Cardiac fibroblast (primary cell): ENCODE measurements at places on chromosomes 4 and X.

DNA sequence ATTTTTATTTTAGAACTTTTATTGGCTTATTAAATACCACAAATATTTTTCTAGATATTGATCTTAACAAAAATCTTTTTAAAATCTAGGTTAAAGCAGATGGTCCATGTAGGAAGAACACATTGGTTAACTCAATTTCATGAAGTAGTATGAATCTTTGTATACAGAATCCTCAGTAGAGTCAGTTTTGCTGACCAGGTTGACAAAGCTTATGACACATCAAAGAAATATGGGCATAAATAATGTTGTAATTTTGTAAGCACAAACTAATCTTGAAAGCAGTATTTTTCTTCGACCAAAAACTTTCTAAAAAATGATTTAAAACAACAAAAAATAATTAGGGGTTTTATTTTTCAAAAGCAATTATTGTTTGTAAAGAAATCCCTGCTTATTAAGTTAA is 479.3 kb upstream of the PCDH10 start:
- no peak for DNase-seq

GRCh38 chr4:98493296-98493695 is 165.1 kb downstream of the TSPAN5 start:
- DNase-seq: no peak

DNA sequence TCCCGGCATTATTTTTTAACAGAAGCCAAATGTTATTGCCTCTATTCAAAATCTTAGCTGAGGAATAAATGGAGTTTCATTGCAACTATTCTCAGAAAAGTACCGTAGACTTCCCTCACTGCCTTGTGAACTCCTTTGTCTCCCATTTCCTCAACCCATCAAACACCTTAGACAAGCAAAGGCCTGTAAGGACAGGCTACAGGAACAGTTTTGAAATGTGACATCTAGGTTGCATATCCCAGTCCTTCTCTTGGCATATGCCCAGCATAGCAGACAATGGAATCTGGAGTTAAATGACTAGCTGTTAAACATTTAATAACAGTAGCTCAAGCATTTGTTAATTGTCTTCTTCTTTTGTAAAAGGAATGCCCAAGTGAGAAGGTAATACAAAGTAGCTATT is 1371.7 kb downstream of the STIM2 start:
- DNase-seq: no peak

- DNase-seq: no peak
These were observed 67.0 kb downstream of the TRMT44 start for GRCh38 chr4:8507624-8508023.

DNA sequence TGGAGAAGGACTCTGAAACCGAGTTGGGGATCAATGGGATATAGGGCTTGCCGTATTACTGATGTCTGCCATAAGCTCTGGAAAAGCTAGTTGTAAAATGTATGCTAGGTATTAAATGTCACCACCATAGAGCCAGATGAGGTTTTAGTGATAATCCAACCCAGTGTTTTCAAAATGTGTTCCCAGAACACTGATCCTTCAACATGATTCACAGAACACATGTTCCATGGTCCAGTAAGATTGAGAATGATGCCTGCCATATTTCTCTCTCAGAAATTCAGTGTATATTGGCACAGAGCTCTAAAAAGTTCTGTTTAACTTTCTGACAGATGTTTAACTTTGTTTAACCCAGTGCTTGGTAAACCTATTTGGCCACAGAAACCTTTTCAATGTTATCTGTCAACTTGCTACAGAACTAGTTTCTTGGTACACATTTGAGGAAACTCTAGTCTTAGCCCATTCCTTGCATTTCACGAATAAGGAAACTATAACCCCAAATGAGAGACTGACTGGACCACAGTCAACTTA is 160.2 kb downstream of the PALLD start:
- no peak for DNase-seq

DNA sequence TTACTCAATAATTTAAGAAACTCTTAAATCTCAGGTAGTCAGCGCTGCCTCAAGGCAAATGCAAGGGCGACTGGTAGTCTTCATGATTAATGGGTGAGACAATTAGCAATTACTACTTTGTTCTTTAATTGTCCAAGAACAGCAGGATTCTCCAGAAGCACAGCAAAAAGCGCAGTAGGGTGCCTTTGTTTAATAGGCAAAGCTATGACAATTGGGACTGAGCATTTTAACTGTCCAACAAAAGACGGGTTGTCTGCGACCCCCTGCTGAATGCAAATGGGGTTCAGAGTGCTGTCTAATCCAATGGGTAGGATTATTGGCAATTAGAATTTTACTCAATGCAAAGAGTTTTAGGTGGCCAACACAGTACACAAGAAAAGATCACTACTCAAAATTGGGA is 286.1 kb downstream of the CHIC1 start:
- no peak for DNase-seq

DNA sequence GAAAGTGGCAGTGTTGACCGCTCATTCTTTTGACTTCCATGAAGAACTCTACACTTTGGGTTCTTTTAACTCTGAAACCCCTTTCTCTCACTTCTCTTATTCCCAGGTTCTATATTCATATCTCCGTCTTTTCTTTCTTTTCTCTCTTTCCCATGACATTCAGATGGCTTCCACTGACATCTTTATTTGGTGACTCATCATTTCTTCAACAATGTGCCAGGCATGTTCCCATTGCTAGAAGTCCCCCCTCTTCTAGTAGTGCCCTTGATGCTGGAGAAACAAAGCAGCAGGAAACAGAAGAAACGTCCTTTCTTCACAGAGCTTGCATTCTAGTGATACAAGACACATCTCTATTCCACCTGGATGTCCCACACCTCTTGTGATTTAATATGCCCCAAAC is 33.3 kb downstream of the PKD2 start:
- no peak for DNase-seq

DNA sequence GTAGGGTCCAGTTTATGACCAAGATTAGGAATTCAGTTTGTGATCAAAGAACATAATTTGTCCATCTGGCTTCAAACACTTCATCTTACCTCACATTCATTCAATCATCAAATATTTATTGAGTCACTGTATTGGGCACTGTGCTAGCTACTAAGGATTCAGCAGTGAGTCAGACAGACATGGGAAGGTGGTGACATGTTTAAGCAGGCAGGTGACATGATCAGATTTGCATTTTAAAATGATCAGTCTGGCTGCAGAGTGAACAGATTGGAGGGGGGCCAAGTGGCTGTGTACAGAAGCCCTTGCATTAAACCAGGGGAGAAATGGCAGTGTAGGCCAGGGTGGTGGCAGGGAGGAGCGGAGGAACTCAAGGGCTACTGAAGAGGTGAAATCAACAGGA is 25.1 kb upstream of the APLN start:
- DNase-seq: no peak

DNA sequence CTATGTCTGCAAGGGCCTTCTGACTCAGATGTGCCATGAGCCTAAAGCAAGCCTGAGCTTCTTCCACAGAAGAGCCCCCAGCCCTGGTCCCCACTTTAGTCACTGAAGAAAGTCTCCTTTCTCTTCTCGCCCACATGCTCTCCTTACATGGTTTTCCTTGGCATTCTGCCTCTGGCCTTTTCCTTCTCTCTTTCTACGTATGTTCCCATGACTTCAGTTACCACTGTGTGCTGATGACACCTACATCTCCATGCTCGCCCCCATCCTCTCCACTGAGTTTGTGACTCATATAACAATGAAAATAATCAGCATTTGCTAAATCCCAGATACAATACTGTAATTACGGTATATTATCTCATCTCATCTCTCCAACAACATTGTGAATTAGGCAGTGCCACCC is 149.3 kb downstream of the AMMECR1 start:
- DNase-seq: peak; percentile 58

- DNase-seq: peak; percentile 60
These were observed 212.4 kb upstream of the TTC29 start for GRCh38 chr4:147157860-147158701.

DNA sequence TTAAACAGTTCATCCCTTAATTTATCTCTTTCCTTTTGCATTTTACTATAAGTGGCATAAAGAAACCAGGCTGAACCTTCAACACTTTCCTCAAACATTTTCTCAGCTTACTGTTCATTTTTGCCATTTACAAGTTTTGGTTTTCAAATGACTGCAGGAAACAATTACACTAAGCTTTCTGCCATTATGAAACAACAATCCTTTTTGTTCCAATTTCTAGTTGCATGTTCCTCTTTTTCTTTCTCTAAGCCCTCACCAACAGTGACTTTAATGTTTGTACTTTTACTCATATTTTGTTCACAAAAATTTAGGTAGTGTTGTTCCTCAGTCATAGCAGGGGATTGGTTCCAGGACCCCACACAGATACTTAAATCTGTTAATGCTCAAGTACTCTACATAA is 1526.1 kb downstream of the STIM2 start:
- no peak for DNase-seq

- DNase-seq: no peak
These were observed 727.6 kb upstream of the MAGEB2 start for GRCh38 chrX:29487714-29488113.

GRCh38 chr4:129545599-129546278 is 449.8 kb downstream of the C4orf33 start:
- DNase-seq: peak; percentile 91

DNA sequence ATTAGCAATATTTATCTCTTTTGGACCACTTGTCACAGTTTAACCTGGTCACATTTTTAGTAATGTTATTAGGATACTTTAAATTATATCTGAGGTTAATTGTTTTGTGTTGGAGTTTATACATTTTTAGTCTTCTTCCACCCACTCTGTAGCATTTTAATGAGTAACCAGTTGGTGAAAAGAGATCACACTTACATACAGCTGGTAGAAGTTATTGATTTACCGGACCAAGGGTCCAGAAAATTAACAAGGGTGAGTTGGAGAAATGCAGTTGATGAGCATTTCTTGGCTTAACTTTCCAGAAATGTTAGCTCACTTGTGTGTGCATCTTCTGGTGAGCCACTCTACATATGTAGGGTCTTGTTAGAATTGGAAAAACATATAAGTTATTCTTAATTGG is 219.6 kb downstream of the GRXCR1 start:
- no peak for DNase-seq

GRCh38 chr4:55634417-55635128 is 1.5 kb downstream of the NMU start:
- no peak for DNase-seq

DNA sequence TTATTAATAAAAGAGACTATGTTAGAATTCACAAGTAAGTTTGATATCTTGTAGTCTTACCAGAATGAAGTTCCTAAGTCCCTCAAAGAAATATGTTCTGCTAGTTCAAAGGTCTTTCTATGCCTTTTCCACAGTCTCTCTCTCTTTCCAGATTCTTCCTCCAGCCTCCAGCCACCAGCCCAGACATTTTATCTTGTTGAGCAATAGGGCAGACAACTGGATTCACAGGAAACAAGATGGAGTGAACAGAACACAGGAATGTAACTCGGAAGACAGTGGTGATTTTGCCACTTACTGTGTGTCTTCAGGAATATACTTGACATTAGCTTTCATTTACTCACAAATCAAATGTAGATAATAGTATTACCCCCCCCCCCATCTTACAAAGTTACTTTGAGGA is 17.1 kb upstream of the CPEB2 start:
- peak; percentile 21 for DNase-seq

DNA sequence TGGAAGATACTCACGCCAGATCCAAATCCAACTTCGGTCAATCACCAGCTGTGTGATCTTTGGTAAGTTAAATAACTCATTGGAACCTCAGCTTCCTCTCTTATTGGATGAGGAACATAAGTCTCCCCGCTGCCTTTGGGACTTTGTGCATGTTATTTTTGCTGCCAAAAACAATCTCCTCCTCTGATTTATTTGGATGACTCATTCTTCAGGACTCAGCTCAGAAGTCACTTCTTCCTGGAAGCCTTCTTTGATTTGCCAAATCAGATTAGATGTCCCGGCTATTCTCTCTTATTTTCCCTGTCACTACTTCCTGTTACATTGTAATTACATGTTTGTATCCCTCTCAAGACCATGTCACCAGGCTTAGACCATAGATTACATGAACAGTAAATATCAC is 138.0 kb upstream of the BOD1L1 start:
- DNase-seq: peak; percentile 26

DNA sequence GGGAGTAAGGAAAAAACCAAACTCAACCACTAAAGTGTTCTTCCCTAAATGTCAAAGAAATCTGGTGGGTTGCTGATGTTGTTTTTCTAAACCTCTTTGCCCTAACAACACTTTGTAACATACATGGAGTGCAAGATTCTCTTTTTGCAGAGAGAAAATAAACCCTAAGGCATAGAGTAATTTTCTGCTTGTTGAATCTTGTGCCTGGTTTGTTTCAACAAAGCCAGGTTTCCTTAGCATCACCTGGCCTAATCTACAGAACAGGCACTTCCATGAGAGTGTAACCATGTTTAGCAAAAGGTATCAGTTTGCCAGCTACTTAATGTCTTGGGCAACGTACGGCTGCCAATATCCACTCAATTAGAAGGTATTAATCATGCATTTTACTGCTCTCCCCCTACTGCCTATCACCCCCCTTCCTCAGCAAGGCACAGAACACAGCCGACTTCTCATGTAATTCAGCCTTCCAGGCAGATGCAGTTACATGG is 219.2 kb downstream of the MAML3 start:
- DNase-seq: no peak

DNA sequence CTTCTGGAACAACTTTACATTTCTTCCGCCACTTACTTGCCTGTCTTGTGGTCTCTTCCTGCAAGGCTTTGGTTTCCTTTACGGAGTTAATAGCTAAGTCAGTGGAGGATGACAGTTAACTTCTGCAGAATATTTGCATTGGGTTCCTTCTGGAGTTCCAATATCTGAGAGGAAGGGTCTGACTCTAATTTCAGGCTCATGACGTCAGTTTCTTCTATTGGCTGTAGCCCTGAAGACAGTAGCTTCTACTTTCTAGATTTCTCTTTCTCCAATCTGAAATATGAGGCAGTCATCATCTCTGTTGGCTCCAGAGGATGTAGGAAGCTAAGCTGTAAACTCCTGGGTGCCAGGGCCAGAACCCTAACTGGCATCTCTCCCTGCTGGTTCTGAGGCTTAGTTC is 76.7 kb downstream of the FRMPD3 start:
- no peak for DNase-seq

GRCh38 chrX:126448681-126449080 is 103.9 kb downstream of the DCAF12L1 start:
- DNase-seq: no peak

GRCh38 chr4:53580274-53580673 is 11.0 kb downstream of the LNX1 start:
- no peak for DNase-seq

DNA sequence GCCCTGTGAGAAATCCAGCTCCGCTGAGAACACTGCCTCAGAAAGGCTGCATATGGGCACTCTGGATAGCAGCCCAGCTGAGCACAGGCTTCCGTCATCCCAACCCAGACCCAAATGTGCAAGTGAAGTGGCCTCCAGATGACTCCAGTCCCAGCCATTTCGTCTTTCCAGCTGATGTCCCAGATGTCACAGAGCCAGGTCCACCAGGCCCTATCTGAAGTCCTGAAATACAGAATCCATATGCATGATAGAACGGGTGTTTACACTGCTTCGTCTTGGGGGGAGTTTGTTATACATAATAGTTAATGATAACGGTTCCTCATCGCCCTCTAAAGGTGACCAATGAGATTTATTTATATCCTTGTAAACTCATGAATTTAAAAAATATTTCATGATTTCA is 72.6 kb upstream of the TRIM2 start:
- peak; percentile 13 for DNase-seq
